ENCODE measurements at places on chromosomes 16 and 17. TPM values are rescaled to one million over a fixed set of nuclear protein-coding genes. Genes with fewer than 3 reads are reported as not detected.
A peak's percentile ranks its signal among the peaks of the same experiment; 100 is the strongest.

- DNase-seq: no peak
Measured at GRCh38 chr16:66800856-66801255, 528 bp downstream of the TERB1 start.

- peak; percentile 89 for DNase-seq
Measured at GRCh38 chr16:79600638-79601091, at the start of gene MAF. Gene MAF (minus strand): TSS chr16:79600737. CDS start chr16:79599902, 835 bp downstream.

GRCh38 chr17:19319771-19320505, 42.6 kb downstream of the B9D1 start:
- no peak for DNase-seq

GRCh38 chr17:62867303-62867702, 59.2 kb upstream of the MARCHF10 start:
- no peak for DNase-seq

The OTOA gene
- total RNA-seq: 0.11 TPM

The MVP gene
- total RNA-seq: 38.6 TPM

The FGF11 gene
- 6.5 TPM for total RNA-seq
